ENCODE measurements at places on chromosomes 11 and 22.

DNA sequence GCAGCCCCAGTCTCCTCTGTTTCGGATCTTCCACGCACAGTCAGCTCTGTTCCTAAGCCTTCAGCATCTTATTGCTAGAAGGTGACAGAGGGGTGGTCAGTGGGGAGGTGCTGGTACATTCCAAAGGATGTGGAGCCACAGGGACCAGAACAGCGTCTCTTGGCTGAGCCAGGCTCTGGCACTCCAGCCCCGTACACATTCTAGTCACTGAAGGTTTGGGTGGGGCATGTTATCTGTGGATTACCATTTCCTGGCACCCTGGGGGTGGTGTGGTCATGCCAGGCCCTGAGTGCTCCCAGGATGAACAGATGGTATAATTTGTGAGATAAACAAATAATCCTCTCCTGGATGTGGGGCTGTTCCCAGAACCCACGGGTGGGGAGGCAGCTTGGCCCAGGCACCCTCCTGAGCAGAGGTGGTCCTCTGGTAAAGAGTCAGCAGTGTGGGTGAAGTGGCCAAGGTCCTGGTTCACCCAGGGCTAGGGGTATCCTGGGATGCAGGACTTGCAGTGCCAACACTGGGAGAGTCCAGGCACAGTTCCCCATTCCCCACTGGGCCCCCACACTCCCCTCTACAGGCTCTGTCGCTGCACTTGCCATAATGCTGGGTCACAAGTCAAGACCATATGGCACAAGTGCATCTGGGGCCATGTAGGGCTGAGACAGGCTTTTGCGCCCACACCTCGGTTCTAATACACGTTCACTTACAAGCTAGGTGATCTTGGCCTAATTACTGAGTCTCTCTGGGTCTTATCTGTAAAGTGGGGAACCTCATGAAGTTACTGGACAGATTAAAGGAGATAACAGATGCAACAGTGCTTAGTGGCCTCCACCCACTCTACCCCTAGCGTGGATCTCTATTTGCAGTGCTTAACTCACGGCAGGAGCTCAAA lies 33.0 kb downstream of the DKK3 start:
- no peak for DNase-seq

GRCh38 chr22:45998638-45999378 lies 21.8 kb upstream of the WNT7B start:
- DNase-seq: no peak

GRCh38 chr22:21797444-21798221 lies 62.0 kb upstream of the YPEL1 start:
- no peak for DNase-seq

- no peak for DNase-seq
These were observed 1049.5 kb downstream of the TBC1D22A start for GRCh38 chr22:47811971-47812370.

GRCh38 chr22:40898850-40899357 lies 37.0 kb upstream of the DNAJB7 start:
- peak; percentile 36 for DNase-seq

DNA sequence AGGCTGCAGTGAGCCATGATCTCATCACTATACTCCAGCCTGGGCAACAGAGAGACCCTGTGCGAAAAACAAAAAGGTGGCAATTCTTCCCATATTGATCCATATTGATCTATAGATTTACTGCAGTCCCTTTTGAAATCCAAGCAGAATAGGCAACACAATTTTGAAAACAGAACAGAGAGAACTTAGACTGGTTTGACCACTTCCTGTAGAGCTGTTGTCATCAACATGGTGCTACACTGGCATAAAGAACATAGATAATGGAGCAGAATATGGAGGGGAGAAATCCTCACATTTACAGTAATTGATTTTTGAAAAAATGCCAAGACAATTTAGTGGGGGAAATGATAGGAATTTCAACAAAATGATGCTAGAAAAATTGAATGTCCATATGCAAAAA lies 34.1 kb downstream of the GRK3 start:
- DNase-seq: no peak

GRCh38 chr11:66022401-66023185 lies 3.7 kb downstream of the CATSPER1 start:
- peak; percentile 40 for DNase-seq

- no peak for DNase-seq
These were observed 86.3 kb upstream of the LRRC55 start for GRCh38 chr11:57095417-57095816.

DNA sequence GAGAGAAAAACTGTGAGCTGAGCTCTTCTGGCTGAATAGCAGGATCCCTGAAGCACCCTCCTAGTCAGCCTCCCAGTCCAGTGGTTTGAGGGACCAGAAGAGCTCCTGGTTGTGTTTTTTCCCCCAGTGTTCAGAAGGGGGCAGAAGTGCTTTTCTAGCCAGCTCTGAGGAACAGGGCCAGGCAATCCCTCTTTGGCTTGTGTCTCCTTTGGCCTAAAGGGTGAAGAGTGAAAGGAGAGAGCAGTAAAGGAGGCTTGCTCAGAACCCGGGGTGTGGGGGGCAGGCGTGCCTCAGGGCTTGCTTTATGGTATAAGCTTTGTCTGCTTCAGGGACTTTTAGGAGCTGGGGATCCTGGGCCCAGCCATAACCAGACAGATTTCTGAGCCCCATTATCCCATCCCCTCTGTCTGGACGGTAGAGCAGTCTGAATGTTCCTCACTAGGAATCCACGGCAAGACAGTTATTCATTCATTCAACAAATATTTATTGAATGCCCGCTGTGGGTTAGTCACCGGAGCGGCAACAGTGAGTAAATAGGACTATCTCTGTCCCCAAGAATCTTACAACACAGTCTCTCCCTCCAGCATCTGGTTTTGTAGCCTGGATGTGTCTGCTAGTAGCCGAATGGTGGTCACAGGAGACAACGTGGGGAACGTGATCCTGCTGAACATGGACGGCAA lies 14.5 kb downstream of the ACP2 start:
- peak; percentile 54 for DNase-seq

DNA sequence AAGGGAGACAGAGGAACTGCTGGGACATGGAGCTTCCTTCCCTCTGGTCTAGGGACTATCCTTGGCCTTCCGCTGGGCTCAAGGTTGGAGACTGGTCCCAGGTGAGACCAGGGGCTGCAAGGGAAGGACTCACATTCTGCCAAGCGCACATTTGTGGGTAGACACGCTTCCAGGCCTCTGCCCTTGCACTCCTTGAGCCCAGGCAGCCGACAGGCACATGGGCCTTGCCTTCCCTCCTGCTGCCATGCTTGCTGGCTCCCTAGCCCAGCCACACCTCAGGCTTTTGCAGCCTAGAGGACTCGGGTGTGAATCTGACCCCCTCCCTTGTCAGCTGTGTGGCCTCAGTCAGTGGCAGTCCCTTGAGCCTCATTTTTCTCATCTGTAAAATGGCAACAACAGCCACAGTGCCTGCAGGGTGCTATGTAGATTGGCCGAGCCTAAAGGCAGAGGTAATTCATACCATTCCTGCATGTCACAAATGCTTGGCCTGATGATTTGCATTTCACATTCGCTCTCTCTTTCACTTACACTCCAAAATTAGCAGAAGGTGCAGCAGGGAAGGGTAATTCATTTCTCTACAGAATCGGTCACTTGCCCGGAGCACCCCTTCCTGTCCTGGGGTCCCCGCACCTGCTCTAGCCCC lies 57.6 kb upstream of the NECTIN1 start:
- no peak for DNase-seq

GRCh38 chr22:20433686-20434241 lies 3.9 kb downstream of the SCARF2 start:
- no peak for DNase-seq

DNA sequence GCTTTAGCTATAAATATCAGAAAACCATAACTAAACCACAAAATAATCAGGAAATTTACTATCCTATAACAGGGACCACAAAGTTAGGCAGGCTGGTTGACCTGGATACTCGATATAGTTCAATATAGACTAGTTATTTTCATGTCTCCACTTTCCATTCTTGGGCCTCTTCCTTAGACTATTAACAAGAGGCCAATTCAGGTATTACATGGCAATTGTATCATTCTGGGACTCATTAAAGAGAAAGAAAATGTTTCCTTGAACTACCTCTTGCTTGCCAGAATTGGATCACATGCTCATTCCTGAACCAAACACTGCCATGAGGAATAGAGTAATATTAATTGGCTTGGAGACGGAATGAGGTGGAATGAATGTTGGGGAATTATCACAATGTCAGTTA lies 76.0 kb downstream of the EIF3M start:
- no peak for DNase-seq

- DNase-seq: no peak
These were observed 661.5 kb downstream of the LRRC4C start for GRCh38 chr11:40797981-40798380.

DNA sequence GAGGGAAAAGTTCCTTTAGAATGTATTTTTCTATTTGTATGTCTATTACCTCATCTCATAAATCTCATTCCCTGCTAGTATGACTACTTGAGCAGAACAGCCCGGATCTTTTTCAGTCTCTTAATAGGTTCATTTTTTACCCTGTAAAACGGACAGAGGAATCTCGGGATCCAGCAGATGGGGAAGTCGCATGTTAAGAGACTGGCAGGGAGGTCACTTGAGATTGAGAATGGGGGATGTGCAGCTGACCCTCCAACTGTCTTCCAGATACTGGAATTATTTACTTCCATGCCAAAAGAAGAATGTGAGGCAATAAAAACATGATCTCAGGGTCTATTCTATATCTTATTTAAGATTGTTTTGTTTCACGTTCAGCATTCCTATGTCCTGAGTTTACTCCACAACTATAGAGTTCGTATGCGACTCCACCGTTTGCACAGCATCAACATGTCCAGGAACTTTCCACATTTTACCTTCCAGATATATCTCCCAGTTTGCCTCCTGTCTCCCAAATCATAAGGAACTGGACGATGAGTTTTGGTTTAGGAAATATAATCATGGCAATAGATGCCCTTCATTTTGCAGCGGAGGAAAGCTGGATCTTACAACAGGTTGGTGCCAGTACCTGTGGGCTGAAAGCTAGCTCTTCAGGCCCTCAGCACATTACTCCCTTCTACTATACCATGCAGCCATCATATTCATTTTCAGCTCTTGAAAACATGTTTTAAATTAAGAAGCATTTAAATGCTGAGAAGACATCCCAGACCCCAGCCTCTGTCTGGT lies 181.5 kb downstream of the MAML2 start:
- DNase-seq: no peak

DNA sequence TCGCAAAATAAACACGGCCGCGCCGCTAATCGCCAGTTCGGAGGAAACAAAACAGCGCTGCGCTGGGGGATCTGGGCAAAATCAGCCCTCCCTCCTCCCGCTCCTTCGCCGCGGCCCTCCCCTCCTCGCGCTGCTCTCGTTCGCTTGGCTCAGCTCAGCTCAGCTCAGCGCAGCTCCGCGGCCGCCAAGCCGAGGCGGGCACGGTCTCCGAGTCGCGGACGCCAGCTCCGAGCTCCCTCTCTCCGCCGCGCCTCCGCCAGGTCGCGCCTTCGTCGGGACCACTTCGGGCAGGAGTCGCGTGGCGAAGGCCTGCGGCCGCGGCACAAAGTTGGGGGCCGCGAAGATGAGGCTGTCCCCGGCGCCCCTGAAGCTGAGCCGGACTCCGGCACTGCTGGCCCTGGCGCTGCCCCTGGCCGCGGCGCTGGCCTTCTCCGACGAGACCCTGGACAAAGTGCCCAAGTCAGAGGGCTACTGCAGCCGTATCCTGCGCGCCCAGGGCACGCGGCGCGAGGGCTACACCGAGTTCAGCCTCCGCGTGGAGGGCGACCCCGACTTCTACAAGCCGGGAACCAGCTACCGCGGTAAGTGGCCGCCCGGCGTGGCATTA lies at the start of gene SPON1:
SPON1 (plus strand) TSS at position 162 of the 607 bp plus-strand sequence; CDS start at position 344, 182 bp downstream.
- DNase-seq: no peak

DNA sequence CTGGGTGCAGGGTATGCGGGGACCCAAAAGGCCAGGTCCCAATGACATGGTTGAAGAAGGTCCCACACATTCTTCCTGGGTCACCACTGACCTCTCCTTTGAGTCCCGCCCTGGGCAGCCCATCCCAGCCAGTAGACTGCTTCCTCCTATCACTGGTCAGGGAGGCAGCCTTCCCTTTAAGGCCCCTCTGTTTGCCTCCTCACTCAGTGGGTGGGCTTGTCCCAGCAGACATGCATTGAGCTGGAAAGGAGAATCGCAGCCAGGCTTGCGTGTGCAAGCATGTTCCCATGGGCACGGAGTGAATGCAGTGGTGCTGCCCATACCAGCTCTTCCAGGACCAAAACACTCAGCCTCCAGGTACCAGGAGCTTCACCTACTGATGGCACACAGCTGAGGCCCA lies 162.4 kb upstream of the SYT13 start:
- DNase-seq: no peak

DNA sequence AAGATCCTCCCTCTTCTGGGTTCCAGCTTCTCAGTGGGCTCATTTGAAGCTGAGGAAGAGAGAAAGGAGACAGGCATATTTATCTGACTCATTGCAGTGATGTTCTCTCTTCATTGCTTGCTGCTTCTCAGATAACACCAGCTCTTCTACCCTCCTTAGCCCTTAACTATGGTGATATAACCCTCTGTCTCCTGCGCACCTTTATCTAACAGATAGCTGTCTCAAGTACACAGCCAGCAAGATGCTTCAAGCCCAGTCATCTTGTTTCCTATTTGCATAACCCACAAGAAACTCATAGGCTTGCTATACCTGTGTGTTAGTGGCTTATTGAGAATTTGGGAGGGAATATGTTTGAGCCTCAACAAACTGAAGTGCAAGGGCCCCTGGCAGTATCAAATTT lies 12.6 kb downstream of the PRSS23 start:
- DNase-seq: no peak

DNA sequence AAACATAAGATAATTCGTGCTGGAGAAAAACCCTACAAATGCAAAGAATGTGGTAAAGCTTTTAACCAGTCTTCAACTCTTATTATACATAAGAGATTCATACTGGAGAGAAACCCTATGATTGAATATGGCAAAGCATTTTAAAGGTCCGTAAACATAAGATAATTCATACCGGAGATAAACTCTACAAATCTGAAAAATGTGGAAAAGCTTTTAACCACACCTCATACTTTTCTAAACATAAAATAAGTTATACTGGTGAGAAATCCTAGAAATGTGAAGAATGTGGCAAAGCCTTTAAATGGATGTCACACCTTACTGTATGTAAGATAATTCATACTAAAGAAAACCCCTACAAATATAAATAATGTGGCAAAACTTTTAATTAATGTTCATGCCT lies 20.7 kb downstream of the PLAAT5 start:
- no peak for DNase-seq

DNA sequence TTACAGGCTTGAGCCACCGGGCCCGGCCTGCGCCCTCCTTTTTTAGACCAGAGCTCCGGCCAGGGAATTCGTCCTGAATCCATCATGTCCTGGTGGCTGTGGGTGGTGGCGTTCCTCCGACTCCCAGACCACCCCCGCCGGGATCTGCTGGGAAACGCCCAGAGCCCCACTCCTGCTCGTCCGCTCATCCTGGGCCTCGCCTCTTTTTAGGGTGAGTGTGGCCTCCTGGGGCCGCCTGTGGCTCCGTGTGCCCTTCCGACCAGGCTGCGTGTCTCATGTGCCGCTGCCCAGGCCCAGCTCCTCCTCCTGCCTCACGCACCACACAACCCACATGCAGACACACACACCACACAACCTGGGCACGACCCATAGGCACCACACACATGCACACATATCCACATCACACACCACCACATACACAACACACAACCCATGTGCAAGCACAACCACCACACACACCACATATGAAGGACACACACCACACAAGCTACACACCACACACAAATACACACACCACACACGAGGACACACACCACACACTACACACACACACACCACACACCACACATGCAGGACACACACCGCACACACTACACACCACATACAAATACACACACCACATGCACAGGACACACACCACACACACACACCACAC lies 946.2 kb downstream of the BRD1 start:
- DNase-seq: no peak

Measured in NCI-H460 (cell line).